ENCODE measurements at places on chromosomes 16 and 17.

GRCh38 chr17:61414141-61414935, 14.7 kb downstream of the TBX2 start:
- no peak for DNase-seq

DNA sequence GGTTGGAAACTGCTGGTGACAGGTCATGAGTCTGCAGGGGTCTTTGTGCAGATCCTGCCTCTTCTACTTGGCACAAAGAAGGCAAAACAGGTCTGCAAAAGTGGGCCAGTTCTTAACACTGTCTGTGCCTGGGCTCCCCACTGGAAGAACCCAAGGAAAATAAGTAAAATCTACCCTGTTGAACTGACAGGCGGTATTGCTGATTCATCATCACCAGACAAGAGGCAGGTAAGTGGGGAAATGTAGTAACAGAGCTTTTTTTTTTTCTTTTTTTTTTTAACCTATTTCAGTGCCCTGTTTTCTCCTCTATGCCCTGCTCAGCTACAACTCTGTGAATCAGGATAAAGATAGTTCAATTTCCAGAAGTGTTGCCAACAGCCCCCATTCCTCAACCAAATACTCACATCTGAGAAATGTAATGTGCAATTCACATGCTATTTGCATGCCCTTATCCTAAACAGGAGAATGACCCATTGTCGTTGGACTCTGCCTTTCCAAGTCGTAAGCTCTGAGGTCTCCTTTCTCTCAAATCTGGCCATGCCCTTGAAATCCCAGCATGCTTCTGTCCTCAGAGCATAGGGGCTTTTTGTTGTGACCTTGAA, 237.0 kb downstream of the SOX9 start:
- no peak for DNase-seq

GRCh38 chr17:39461926-39462569, 762 bp downstream of the CDK12 start:
- peak; percentile 11 for DNase-seq

- DNase-seq = peak; percentile 66
These were observed 18.0 kb downstream of the C17orf67 start for GRCh38 chr17:56815711-56816110.

GRCh38 chr16:83623091-83623730, 184.6 kb upstream of the HSBP1 start:
- DNase-seq = no peak

DNA sequence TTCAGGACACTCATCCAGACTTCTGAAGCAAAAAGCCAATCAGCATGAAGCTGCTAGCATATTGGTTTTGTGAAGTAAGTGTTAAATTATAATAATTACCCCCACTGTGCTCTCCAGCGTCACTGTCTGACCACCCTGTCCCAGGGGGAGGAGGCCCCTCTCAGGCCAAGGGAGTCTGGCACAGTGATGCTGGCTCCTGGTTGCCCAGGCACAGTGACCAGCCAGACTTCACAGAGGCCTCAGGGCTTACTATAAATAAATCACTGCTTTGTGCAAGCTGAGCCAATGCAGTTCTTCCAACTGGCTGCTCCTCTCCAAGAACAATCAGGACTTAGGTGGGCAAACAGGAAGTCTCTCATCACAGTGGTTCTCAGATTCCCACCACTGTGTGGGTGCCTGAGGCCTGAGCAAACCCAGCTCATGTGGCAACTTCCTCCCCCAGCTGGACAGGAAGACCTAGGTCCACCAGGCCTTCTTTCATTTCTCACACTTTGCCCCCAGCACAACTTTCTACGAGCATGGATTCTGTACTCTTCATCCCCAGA, 1.7 kb upstream of the DBNDD1 start:
- peak; percentile 89 for DNase-seq

GRCh38 chr17:51904379-51904778, 254.1 kb downstream of the CA10 start:
- DNase-seq = no peak

DNA sequence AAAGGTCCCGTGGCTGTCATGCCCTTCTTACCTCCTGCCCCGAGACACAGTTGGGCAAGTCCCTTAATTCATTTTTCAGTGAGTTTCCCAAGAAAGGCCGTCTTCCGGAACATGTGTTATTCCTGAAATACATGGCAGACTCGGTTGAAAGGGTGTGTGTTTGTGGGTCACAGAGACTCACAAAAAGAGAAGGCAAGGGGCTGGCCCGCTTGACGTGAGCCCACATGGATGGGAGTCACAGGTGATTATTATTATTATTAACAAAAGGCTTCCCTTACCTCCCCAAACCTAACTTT, 34.1 kb upstream of the CCR7 start:
- DNase-seq = no peak

DNA sequence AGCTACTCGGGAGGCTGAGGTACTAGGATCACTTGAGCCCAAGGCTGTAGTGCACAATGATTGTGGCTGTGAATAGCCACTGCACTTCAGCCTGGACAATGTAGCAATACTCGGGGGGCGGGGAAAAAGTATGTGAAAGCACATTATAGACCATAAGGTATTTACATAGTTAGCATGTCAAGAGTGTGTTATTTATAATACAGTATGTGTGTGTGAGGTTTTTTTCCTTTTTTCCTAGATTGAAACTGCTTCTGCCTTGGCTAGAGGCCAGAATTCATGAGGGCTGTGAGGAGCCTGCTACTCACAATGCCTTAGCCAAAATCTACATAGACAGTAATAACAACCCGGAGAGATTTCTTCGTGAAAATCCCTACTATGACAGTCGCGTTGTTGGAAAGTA, 30.5 kb downstream of the PTRH2 start:
- DNase-seq = no peak

DNA sequence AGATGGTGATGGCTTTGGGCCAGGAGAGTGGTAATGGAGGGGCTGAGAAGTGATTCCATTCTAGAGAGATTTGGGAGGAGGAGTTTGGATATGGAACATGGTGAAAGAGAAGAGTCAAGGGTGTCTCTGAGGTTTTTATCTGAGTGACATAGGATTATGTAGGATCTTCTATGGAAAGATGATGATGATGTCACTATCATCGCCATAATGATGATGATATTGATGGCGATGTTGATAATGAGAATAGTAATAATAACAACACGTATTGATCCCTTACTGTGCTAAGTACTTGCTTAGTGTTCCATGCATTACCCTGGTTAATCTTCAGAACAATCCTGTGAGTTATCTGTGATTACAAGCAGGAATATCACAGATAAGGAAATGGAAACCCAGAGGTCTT, 16.6 kb downstream of the PDILT start:
- DNase-seq = no peak

DNA sequence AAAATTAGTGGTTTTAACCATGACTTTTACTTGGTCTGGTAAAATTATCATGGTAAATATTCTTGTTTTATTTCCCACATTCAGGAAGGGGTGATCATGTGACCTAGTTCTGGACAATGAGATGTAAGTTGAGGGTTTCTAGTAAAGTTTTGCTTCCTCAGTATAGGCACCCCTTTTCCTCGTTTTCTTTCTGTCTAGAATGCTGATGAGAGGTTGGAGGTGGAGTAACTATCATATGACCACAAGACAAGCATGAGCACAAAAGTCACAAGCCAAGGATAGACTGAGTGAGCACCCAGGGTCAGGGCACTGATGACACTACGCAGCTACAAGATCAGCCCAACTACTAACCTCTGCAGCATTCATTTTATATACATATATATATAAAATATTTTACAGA, 53.9 kb downstream of the MYO1D start:
- no peak for DNase-seq

DNA sequence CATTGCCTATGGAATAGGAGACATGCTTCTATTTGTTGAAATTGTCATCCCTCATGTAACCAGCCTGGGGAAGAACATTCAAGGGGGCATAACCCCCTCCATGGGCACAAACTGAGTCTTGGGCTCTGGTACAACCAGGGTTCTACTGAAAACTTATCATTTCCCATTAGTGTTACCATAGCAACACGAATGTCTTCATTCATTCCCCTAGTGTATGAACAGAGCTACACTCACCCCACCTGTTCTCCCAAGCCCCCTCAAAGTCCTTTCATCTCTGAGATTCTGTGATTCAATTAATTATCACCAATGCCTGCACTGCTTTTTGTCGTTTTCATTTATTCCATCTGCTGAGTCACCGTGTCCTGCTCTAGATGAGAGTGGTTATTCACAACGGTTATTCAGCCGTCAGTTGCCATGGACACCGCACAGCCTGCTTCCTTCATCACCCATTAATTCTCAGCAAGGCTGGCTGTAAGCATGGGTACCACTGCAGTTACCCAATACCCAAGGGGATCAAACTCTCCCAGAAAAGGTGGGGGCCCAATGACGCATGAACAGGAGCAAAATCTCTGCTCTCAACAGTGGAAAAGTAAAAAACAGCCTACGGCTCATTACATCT, 1.6 kb upstream of the GAST start:
- peak; percentile 81 for DNase-seq

DNA sequence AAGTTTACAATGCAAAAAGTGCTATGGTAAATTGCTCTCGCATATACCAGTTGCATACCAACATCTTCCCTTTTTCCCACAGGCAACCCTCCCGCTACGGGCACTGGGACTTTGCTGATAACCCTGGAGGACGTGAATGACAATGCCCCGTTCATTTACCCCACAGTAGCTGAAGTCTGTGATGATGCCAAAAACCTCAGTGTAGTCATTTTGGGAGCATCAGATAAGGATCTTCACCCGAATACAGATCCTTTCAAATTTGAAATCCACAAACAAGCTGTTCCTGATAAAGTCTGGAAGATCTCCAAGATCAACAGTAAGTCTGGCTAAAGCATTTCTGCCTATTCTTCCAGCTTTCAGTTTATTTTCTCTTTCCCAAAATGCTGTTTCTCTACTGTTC, 27.9 kb upstream of the HSBP1 start:
- no peak for DNase-seq

DNA sequence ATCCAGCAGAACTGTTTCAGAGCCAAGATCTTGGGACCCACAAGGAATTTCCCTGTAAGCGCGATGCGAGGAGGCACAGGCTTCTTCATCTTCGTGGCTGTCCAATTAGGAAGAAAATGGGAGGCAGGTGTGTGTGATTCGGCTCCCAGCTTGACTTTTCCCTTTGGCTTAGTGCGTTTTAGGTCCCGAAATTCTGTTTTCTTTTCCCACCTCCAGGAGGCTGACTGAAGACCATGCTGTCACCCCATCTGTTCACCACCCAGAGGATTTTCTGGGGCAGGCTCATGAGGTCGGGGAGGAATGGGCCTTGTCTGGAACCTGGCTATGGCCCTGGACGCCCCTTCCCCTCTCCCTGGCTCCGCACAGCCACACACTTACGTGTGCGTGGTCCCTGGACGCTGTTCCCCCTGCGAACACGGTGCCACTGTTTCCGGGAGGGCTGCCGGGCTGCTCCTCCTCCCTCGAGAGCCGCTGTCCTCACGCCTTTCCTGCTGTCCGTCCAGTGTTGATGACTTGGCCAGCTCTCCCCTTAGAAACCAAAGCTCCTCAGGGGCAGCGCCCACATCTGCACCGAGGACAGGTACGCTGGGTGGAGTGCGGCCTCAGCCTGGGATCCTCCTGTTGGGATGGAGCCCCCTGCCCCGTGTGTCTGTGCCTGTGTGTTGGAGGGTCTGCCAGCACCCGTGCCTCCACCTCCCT, 2.7 kb upstream of the PABPN1L start:
- DNase-seq = no peak

DNA sequence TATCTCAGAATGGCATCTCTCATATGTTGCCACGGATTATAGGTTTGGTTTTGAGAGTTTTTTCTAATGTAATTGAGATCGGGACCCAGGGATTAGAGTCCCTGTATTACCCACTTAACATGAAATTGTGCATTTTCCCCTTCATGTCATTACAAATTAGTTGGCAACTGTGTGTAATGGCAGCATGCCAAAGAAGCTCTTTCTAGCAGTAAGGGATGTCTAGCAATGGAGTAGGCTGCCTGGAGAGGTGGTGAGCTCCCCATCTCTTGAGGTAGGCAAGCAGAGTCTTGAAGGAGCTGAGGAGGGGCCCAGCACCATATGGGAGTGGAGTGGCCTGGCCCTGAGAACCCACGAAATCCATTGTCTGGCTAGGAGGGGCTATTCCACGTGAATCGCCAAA, 10.0 kb upstream of the KATNB1 start:
- DNase-seq = no peak

- DNase-seq = no peak
These were observed 15.9 kb downstream of the GRB7 start for GRCh38 chr17:39753514-39754160.

GRCh38 chr16:73572135-73572828, 524.4 kb upstream of the ZFHX3 start:
- DNase-seq = no peak

- DNase-seq = no peak
These were observed 284.6 kb downstream of the SEC14L1 start for GRCh38 chr17:77425348-77425747.
